ENCODE measurements at places on chromosomes 11 and 22. TPM values are rescaled to one million over a fixed set of nuclear protein-coding genes. Genes with fewer than 3 reads are reported as not detected.

INSC gene
- 1.1 TPM for total RNA-seq

TST gene
- total RNA-seq: 10.0 TPM

SCO2 gene
- 5.1 TPM for total RNA-seq

MYO7A gene
- 11.6 TPM for total RNA-seq

- H3K27ac ChIP-seq: no peak overlapping the region
- DNase-seq: no peak
- no peaks in the 10 kb centered on the region for H3K27me3 ChIP-seq
Measured at GRCh38 chr22:50153056-50153755, 17.3 kb upstream of the PANX2 start.

DNA sequence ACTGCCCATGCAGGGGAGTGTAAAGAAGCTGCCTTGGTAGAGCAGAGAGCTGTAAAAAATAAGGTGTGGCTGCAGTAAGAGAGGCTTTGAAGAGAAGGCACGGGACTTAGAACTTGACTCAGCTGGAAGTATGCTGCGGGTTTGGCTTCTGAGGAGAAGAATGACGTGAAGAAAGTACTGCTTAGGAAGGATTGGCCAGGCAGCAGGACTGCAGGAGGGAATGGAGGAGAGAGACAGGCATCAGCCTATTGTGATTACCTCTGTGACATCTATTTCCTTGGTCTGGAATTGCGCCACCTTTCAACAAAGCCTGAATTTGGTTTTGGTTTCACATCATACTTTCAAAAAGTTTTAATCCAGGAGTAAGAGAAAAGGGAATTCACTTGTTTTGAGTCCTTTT lies 22.5 kb downstream of the PRRG4 start:
- no peaks in the 10 kb centered on the region for H3K4me1 ChIP-seq
- H3K36me3 ChIP-seq: no peaks in the 10 kb centered on the region
- H3K27ac ChIP-seq: no peak overlapping the region
- no peaks in the 10 kb centered on the region for H3K27me3 ChIP-seq

- no peak for DNase-seq
- peak overlapping the region; percentile 13 for H3K27ac ChIP-seq
- no peaks in the 10 kb centered on the region for H3K27me3 ChIP-seq
- no peak overlapping the region for H3K4me3 ChIP-seq
- peaks cover 5% of the 10 kb centered on the region for H3K4me1 ChIP-seq
- H3K36me3 ChIP-seq: no peaks in the 10 kb centered on the region
Measured at GRCh38 chr11:63603180-63603518, 11.1 kb downstream of the PLAAT3 start.

DNA sequence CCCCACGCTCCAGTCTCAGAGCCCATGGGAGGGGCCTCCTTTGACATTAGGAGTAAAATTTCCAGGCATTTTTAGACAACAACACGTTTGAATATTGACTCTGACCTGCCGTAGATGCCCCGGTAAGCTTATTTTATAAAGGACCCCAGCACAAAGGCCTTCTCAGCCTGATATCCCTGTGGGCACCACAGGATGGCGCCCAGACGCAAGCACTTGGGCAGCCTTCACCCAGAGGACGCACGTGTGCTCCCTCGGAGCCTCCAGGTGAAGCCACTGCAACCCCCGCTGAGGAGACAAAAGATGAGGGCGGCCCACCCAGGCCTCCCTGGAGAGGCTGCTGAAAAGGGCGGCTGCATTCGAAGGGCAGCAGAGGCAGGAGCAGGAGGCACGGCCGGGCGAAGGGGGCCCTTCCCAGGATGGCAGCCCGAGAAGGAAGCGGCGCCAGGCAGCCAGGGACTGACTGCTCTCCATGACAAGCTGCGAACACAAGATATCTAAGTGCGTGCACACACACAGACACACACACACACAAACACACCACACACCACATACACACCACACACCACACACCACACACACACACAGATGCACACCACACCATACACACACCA lies 15.2 kb upstream of the TH start:
- H3K27ac ChIP-seq: no peak overlapping the region
- no peaks in the 10 kb centered on the region for H3K4me1 ChIP-seq
- no peaks in the 10 kb centered on the region for H3K36me3 ChIP-seq
- H3K4me3 ChIP-seq: no peak overlapping the region
- no peaks in the 10 kb centered on the region for H3K27me3 ChIP-seq

DNA sequence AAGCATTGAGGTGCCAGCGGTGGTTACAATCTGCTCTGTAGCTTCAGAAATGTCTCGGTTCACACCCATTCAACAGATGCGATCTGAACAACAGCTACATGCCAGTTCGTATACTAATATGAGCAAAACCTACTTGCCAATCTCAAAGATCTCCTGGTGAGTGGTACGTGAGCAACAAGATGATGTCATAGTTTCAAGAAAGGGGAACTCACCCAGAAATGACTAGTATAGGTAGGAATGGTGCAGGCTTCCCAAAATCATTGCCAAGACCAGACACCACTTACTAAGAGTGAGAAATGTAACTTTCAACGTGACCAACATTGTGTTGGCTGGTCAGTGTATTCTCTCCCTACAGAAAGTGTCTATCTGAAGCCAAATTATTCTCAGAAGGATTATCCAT lies 31.1 kb downstream of the OR6Q1 start:
- no peaks in the 10 kb centered on the region for H3K36me3 ChIP-seq
- H3K27me3 ChIP-seq: no peaks in the 10 kb centered on the region
- no peak for DNase-seq

GRCh38 chr22:42164901-42165300 lies 34.3 kb upstream of the CYP2D6 start:
- no peak overlapping the region for H3K4me3 ChIP-seq
- no peaks in the 10 kb centered on the region for H3K27me3 ChIP-seq
- no peaks in the 10 kb centered on the region for H3K4me1 ChIP-seq
- no peaks in the 10 kb centered on the region for H3K36me3 ChIP-seq
- peak; percentile 51 for DNase-seq

- no peak overlapping the region for H3K4me3 ChIP-seq
Measured at GRCh38 chr22:22750335-22751042, 106.1 kb downstream of the GGTLC2 start.

DNA sequence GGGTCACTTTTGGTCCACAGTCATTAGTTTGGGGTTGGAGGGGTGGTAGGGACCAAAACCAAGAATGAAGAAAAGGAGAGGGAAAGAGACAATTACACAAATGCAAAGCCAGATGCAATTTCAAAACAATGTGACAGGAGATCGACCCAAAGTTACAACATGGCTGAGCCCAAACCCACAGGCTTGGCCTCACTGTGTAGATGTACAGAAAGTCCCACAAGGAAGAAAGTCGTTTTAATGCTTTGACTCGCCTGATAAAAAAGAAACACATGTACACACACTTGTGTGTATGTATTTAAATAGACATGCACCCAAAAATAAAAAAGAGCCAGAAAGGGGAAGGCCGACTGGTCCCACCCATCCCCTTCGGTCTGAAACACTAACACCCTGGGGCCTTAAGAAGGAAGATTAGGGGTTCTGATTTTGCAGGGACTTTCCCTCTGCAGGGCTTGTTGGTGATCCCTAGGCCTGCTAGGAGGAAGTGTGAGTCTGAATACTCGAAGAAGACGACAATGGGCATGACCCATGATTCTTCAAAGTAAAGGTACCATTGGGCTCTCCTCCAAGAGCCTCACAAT lies 104.1 kb downstream of the ETS1 start:
- no peak overlapping the region for H3K4me3 ChIP-seq
- peaks cover 5% of the 10 kb centered on the region for H3K36me3 ChIP-seq
- peaks cover under 1% of the 10 kb centered on the region for H3K4me1 ChIP-seq

DNA sequence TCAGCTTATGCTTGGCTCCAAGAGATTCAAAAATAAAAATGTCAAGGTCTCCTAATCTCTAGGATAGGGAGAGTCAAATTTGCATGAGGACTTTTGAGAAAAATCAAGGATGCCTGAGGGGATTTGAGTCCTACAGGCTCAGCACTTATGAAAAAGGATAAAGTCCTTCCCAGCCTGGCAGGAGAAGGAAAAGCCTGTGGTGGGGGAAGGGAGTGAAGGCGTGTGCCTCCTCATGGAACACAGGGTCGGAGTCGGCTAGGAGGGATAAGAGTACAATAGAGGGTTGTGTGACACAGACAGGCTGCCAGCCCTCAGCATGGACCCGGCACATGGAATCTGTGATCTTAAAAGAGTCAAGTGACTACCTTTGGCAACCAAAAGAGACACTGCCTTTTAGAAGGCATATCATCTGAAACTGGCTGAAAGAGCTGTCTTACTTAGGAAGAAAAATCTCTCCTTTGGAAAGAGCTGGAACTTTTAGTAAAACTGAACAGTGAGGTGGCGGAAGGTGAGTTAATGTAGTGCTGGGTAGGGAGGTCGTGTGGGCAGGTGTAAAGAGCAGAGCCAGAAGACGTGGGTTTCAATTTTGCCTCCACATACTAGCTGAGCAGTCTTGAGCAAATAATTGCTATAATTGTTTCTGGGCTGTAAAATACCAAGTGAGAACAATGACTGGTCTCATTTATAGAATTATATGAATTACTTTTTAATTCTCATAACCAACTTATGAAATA lies 58.8 kb upstream of the RDX start:
- no peaks in the 10 kb centered on the region for H3K4me1 ChIP-seq
- H3K27ac ChIP-seq: no peak overlapping the region
- no peak overlapping the region for H3K4me3 ChIP-seq
- H3K36me3 ChIP-seq: no peaks in the 10 kb centered on the region

DNA sequence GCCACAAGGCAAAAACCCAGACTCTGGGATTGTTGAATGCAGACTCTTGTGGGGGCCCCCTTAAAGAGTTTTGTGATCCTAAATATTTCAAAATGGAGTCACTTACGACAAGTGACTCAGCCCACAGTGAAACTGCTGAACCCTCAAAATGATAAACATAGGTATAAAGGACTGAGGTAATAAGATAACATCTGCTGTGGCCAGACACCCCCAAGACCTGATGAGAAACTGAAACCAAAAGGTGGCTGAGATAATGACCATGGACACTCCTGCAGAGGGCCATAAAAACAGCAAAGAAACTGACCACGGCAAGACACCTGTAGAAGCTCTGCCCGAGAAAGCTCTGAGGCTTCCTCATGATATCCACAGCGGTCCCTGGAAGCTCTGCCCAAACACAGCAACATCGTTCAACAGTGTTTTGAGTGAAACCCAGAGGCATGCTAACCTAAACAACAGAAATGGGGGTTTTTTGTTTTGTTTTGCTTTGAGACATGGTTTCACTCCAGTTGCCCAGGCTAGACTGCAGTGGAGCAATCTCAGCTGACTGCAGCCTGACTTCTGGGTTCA lies 1.6 kb upstream of the PLAAT4 start:
- DNase-seq: no peak
- H3K4me1 ChIP-seq: no peaks in the 10 kb centered on the region
- no peaks in the 10 kb centered on the region for H3K36me3 ChIP-seq

- H3K36me3 ChIP-seq: no peaks in the 10 kb centered on the region
- no peak for DNase-seq
- no peaks in the 10 kb centered on the region for H3K4me1 ChIP-seq
- H3K27ac ChIP-seq: no peak overlapping the region
Measured at GRCh38 chr22:18962308-18962635, 26.2 kb upstream of the PRODH start.

GRCh38 chr22:26785932-26786331 lies 128.5 kb downstream of the MIAT start:
- no peaks in the 10 kb centered on the region for H3K27me3 ChIP-seq
- H3K36me3 ChIP-seq: no peaks in the 10 kb centered on the region
- H3K4me1 ChIP-seq: no peaks in the 10 kb centered on the region

DNA sequence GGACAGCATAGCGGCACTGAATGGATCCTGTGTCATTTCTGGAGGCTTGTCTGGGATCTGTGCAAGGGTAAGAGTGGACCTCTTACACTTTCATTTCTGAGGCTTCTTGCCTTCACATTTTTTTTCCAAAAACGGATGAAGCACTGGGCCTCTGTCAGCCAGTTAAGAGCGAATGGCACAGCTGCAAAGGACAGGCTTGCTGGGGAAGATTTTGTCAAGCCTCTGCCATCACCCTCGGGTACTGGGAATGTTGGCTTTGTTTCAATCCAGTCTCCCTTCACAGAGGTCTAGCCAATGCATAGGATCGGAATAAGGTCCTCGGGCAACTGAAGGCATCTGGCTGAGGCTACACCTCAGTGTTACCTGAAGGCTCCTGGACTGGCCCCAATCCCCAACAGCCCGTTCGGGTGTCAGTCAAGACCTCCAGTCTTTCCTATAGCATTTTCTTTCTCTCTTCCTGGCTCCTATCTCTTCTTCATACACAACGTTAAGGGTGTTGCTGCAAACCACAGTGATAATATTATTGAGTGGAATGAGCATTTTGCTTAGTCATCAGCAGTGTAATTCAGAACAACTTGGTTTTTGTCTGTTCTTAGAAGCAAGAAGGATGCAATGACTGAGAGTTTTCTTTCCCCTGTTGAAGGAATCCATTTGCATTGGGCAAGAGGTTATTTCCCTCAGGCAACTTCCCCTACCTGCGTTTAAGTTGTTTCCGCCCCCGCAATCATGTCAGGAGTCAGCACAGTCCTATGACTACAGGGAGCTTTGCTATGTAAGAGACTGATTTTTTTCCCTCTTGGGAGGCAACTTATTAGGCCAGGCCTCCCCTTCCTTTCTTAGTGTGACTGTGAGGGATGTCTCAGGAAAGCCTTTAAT lies 22.8 kb downstream of the NPAT start:
- no peaks in the 10 kb centered on the region for H3K4me1 ChIP-seq
- DNase-seq: no peak
- H3K4me3 ChIP-seq: no peak overlapping the region
- no peaks in the 10 kb centered on the region for H3K36me3 ChIP-seq
- no peak overlapping the region for H3K27ac ChIP-seq
- H3K27me3 ChIP-seq: no peaks in the 10 kb centered on the region

DNA sequence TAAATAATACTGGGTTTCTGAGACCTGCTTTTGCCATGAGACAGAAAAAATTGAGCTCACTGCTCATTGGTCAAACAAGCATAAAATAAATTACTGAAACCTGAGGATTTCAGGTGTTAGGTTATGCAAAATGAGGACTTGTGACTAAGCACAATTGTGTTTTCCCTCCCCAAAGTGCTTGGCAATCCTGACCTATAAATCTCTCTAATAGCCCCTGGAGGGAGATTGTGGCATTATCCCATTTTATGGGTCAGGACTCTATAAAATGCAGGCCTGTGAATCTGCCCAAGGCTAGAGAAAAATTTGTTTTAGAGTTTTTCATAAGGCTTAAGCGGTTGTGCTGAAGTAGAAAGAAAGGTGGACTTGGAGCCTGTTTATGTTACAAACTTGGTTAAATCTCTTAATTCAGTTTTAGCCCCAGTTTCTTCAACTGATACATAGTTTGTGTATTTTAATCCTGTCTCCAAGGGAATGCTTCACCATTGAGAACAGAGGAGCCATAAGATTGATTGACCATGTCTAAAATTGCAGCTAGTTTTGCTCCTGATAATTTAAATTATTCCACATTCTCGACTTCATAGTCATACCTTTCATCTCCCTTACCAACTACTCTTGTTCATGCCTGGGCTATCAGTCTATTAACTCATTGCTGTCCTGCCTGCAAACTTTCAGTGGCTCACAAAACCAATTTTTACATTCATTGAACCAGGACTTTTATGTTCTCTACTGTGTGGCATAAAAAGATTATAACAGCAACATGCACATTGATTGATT lies 63.6 kb upstream of the LRRC4C start:
- DNase-seq: no peak
- H3K36me3 ChIP-seq: no peaks in the 10 kb centered on the region
- no peak overlapping the region for H3K27ac ChIP-seq
- no peaks in the 10 kb centered on the region for H3K4me1 ChIP-seq
- H3K27me3 ChIP-seq: no peaks in the 10 kb centered on the region
